ENCODE measurements at places on chromosomes 3 and 15.

DNA sequence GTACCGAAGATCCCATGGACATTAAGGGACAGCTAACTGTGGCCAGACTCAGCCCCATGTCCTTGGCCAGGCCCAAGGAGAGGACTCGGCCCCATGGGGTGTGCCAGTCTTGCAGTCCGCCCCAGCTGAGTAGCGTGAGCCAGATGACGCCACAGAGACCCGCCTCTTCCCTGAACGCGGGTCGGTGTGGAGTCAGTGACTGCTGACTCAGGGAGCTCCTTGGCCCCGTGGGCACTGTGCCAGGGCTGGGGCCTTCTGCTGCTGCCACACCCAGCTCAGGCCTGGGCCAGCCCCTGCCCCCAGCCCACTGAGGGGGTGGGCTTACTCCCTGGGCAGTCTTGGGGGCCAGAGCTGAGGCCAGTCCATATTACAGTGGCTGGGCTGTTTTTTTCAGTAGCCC is 52.8 kb downstream of the PLXNA1 start:
- no peak for DNase-seq

DNA sequence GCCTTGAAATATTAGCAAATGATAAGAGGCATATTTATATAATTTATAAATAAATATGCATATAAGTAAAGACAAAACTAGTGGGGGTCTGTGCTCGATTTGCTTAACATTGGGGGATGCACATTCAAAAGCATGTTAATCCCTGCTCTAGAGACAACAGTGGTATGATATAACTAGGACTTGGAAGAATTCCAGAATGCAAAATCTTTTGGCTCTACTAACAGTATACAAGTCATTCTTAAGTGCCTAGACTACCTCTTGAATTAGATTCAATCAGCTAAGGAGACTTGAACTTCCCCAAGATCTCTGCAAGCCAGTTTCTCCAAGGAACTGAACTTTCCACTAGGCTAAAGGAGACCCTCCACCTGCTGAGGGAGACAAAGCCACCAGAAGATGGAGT is 282.7 kb upstream of the RORA start:
- DNase-seq: no peak

- DNase-seq: peak; percentile 5
Measured at GRCh38 chr3:139517321-139518065, 22.0 kb downstream of the RBP1 start.

- DNase-seq: no peak
Measured at GRCh38 chr3:9810433-9810770, 340 bp downstream of the TTLL3 start.

- peak; percentile 15 for DNase-seq
Measured at GRCh38 chr3:42730706-42731420, 28.3 kb upstream of the HHATL start.

DNA sequence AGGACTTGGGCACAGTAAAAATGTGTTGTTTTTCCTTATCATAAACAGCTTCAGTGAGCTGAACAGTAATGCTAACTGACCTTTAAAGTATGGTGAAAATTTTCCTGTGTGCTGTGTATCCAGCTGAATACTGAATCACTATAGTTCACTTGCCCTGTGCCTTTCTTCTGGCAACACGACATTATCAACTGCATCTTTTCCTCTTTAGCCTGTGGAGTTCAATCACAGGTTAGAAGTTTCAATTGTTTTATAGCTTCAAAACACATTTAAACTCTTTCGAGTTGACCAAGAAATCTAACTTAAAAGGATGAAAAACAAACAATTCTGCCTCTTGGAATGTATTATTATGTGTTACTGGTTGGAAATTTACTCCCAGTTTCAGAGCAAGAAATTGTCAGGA is 1120.7 kb upstream of the ALCAM start:
- DNase-seq: no peak

GRCh38 chr3:149277331-149277813 is 55.7 kb upstream of the CP start:
- no peak for DNase-seq

- DNase-seq: no peak
Measured at GRCh38 chr3:49872801-49873281, 3.1 kb upstream of the CAMKV start.

DNA sequence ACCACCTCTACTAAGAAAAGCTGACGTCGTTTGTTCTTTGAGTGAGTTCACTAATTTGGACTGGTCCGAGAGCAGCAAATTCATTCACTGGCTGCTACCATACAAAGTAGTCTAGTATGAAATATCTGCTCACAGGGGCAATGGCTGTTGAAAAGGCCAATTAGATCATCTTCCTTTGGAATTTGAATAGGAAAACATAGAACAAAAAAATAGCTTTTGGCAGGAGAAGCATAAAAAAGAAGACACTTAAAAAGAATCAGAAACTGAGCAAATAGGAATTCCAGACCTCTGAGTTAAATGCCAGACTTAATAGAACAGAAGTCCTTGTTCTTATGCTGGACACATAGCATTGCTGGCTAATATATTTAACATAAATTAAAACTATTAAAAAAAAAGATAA is 159.3 kb downstream of the IL1RAP start:
- DNase-seq: no peak

DNA sequence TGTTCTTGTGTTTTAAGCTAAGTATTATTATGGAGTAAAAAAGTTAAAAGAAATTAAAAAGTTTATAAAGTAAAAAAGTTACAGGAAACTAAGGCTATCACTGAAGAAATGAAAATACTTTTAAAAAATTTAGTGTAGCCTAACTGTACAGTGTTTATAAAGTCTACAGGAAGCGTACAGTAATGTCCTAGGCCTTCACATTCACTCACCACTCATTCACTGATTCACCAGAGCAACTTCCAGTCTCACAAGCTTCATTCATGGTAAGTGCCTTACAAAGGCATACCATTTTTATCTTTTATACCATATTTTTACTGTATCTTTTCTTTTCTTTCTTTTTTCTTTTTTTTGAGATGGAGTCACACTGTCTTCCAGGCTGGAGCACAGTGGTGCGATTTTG is 40.7 kb upstream of the SCN5A start:
- DNase-seq: no peak

DNA sequence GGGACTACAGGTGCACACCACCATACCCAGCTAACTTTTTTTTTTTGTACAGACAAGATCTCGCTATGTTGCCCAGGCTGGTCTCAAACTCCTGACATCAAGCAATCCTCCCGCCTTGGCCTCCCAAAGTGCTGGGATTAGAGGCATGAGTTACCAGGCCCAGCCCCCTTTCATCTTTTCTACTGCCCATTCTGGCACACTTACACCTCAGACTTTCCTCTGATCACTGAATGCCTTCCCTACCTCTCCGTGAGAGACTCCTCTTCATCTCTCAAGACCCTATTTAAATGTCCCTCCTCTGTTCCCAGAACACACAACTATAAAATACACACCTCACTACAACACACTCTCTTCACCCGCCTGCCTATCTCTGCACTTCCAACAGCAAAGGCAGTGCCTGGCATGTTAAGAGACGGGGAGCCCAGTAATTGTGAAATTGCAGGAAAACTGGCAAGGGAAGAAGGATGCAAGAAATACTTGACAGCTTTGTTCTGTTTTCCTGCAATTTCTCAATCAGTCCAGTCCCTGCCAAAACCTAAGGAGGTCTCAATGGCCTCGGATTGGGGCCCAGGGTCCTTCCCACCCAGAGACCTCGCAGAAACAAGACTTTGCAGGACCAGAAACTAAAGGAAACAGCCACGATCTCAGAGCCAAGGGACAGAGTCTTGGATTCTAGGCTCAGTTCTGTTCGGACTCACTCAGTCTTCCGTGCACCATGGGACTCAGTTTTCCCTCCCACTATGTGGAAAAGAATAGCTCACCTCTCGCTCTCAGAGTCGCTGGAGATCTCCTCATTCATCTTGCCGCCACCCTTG is 849 bp downstream of the RRP9 start:
- no peak for DNase-seq

GRCh38 chr3:81995329-81995728 is 233.9 kb upstream of the GBE1 start:
- no peak for DNase-seq

DNA sequence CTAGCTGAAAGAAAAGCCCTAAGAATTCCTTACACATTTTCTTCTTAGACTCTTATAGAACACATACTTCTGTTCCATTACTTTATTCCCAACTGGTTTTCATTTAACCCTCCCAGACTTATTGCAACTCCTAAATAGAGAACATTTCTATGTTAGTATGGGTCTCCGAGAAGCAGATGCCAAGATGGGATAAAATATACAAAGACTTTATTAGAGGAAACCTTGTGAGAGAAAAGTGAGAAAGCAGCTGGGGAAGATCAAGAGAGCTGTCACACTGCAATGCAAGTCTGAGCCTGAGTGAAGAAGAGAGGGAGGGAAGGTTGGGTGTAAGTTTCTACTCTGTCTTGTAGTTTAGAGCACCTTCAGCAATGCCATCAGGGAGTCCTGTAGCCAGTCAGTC is 979.3 kb downstream of the IGSF11 start:
- DNase-seq: no peak

GRCh38 chr3:134642445-134643149 is 8.2 kb downstream of the KY start:
- DNase-seq: no peak

DNA sequence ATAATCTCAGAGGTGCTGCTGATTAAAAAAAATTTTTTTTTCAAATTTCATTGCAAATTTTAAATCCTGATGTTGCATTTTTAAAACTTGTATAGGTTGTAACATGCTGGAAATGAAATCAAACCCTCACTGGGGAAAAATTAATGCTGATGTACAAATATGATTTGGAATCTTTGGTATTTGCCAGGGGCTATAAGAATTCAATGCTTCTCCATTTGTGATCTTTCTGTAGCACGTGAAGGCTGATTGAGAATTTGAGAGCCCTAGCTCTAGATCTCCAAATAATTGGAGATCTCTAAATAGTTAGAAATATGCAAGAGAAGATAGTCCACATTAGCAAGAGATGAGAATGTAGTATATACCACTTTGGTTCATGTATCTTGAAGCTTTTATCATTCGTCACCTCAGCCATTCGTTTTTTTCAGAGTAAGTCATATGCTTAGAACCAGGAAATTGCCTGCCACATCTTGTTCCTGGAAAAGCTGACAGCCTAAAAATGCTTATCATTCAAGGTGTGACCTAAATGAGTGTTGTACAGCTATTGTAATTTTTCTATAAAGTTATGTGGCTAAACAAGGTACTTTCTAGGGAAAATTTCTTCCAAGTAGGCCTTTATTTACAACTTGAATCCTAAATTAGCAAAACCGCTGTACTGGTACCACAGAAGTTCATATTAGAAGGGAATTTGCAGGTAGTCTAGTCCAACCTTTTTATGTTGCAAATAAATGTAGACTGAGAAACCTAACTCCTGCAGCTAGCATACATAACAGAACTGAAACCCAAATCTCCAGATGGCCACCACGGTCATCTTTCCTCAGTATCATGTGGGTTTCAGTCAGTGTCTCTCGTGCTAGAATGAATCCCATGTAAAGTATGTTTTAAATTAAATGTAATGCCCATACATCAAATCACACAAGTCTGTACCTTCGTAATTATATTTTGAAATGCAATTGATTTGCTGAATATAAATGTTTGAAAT is 48.5 kb downstream of the FNDC3B start:
- no peak for DNase-seq

DNA sequence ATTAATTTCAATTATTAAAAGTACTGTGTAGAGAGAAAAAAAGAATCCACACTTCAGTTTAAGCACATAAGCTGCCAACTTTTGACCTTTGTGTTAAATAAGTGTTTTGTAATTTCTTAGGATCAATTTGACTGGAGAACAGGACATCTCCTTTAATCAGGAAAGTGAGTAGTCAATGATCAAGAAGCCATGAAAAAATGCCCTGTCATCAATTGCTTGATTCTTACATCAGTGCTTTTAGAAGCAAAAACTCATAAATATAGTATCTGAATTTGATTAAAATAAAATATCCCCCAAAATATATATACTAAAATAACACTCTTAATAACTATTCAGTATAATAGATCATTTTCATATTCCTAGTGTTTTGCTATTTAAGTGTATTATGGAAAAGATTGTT is 409.0 kb downstream of the TAFA4 start:
- no peak for DNase-seq

DNA sequence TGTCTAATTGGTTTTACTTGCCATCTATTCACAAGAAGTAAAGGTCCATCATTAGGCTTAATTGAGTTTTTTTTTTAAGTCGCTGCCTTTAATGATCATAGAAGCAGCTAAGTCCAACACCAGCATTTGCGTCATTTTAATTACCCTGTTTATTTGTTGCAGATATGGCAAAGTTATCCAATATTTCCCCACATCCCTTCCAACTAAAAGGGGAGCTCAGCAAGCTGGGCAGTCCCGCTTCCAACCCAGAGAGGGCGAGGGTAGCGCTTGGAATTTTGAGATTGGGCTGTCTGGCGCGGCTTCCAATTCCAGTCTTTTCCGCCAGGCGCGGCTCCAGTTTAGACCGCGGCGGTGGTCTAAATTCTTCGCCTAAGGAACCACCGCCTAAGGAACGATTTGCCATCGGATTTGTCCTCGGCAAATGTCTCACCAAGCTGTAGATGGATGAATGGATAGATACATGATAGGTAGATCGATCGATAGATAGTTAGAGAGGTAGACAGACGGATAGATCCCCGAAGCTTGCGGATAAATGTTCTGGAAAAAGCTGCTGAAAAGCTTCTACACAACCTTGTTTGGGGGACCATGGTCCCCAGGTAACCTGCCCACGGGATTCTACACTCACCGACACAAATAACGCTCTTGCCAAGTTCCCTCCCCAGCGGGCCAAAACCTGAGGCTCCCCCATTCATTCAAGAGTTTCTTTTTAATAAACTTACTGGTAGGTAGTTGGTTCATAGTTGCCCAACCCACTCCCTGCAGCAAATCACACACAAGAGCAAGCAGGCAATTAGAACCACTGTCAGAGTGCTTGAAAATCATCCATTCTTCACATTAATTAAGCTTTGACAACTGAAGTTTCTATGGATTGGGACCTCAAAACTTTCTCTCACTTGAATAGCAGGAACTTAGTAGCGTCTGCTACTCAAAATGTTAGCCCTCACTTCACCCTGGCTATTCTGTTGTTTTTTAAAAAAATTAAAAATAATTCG is 49.1 kb downstream of the ZIC4 start:
- no peak for DNase-seq

DNA sequence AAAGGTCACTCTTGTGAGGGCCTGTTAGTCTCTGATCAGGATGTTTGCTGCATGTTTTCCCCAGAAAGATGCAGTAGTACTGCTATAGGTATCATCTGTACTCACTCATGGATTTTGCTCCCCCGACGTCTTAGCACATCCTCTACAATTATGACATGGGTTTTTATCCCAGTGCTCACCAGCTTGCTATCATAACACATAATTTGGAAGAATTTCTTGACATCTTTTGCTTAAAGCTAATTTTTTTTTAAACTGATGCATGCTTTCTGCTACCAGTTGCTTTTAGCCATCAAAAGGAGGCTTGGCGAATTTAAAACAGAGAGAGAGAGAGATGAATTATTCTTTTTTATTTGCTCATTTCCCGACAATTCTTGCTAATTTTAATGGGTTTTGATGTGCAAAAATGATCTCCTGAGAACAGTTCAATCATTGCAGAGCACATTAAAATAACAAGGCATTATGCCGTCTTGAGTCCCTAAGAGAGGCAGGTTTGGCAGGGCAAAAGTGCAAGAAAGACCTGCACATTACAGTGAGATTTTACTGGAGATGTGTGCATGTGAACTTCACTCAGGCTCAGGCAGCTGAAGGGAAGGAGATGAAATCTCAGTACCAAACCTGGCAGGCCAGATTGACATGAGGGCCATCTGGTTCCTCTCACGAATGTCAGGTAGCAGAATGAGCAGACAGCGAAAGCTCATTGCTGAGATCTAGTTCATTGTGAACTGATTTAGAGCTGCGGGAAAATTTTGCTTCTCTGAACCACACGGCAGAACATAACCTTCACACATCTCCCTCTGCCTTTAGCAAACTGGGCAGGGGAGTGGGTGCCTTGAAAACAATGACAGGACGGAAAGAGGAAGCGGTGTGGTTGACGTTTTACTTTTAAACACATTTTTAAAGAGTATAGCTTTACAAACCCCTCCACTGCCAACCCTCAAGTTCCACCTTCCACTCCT is 25.9 kb upstream of the GOLGA8B start:
- DNase-seq: no peak

Measured in D341Med (cell line).